ENCODE measurements at places on chromosomes 11 and 22.

DNA sequence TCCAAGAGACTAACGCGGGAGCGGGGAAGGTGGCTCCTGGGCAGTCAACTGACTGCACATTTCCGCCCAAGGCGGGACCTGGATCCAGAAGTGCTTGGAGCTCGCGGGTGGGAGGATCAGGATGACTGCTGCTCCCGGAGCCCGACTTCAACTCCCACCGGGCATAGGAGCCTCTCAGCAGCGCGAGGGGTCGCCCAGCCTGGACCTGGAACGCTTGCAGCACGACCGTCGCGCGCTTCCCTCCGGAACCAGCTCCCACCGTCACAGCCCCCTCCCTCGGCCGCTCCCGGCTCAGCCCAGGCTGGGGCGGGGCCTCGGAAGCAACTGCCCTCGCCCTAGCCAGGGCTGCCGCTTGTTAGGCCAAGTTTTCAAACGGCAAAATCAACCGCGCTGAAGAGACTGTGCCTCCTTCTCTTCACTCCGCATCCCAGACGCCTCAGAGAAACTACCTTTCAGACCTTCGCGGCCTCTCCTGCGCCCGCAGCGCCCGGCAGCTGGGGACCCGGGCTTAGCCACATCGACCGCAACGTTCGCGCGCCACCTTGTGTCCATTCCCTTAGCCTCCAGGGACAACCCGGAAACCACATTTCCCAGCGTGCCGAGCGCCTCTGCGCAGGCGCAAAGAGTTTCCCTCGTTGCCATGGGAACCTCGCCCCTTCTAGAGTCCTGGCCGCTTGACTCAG is 14.0 kb downstream of the SSH3 start:
- DNase-seq, result peak; percentile 96

GRCh38 chr11:12526789-12527188 is 147.4 kb upstream of the TEAD1 start:
- DNase-seq, result peak; percentile 47

DNA sequence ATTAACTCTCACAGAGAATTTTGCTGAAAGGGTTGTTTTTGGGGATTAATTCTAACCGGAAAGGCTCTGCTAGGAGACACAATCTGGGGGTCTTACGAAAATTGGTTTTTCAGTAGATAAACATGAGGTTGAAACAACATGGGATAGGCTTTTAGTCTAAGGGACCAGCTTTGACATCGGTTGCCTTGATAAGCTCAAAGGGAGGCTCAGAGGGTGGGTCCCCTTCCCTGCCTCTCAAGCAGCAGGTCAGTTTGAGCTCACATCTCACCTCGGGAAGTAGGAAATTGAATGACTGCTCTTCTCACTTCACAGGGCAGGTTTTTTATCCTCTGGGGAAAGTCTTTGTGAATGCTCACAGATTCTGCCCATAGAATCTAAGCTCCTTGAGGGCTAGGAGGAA is 70.2 kb upstream of the KIRREL3 start:
- DNase-seq, result no peak

DNA sequence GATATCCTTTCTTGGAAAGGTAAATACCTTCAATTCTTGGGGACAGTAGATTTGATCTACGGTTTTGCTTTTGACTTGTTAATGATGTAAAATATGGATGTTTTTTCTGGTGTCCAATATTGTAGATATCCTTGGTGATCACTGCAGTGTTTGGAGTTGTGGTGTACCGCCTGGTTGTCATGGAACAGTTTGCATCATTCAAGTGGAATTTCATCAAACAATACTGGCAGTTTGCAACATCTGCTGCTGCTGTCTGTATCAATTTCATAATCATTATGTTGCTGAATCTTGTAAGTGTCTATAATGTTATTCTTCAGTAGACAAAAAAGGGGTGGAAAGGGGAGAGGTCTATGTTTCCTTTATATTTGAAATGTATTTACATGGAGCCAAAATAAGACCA is 27.4 kb upstream of the MUC15 start:
- DNase-seq, result no peak

GRCh38 chr22:32880061-32880460 is 78.6 kb downstream of the TIMP3 start:
- DNase-seq, result no peak

GRCh38 chr11:75500742-75501141 is 25.0 kb downstream of the GDPD5 start:
- no peak for DNase-seq

DNA sequence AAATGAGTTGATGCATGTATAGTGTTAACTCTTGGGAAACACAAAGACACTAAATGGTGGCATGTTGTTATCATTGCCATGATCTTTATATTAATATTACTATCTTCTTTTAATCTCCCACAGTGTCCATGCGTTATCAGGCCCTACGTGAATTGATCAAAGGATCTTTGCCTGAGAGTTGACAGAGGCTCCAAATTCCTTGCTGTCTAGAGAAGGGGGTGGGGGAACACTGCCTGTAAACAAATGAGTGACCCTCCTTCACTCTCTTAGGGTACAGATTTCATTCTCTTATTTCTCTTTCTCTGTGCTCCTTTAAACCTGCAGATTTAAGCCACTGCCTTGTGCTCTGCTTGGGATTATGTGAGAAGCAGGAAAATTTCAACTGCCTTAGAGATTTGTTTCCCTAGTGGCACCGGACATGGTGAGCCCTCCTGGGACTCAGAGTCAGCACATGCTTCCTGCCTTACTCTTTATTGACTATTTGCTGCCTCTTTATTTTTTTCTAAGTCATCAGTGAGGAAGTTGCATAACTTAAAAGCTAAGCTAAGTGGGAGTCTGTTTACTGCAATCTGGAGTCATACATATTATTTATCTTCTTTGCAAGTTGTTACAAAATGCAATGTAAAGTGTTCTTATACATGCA is 122.9 kb downstream of the MAML2 start:
- DNase-seq, result no peak

GRCh38 chr11:85718991-85719807 is 33.2 kb upstream of the CCDC89 start:
- peak; percentile 85 for DNase-seq

DNA sequence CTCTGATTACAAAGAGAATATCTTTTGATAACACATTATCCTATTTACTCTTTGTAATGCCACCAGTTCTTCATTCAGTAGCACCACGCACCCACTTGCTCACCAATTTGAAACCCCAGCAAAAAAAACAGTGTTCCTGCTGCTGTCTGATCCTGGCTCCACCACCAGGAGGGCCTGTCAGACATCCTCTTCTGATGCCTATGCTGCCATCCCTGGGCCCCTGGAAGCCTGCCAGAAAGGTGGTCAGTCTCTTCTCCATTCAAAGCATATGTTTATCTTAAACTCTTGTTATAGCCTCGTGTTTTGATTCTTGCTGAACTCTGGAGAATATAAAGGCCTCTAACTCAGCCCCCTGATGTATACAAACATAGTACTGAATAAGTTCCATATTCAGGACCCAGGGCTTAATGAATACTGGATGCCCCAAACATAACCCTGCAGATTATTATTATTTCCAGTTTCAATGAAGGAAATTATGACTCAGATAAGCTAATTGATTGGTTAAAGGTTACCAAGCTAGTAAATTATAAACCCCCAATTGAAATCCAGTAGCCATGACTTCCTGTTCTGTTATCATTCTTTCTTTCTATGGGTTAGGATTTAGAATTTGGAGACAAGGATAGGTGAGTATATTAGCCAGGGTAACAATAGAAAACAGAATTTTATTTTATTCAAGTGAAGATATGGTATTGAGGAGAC is 116.7 kb downstream of the NTM start:
- DNase-seq, result no peak

DNA sequence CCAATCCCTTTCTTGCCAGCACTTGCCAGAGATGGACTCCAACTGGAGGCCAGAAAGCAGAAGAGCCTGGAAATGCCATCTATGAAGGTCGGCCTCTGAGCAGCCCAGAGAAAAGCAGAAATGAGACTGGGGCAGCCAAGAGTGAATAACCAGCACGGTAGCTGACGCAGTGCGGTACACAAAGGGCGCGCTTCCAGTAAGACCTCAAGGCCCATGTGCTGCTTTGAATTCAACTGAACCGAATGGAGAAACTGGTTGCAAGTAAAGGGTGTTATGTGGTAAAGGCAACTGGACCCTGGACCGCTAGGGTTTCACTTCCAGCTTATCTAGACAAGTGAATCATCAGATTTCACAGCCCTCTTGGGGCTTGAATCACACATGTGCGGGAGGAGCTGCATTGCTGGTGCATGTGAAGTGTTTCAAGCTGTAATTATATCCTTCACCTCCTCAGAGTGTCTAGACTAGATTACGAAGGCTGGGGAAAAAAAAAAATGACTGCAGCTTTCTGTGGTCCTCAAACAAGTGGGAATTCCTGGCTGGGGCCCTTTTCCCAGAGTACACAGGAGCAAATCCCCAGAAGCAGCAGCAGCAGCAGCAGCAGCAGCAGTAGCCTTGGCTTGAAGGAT is 128.9 kb downstream of the CCDC34 start:
- DNase-seq, result peak; percentile 57

- no peak for DNase-seq
Observed at GRCh38 chr11:10439351-10439750, 15.7 kb upstream of the AMPD3 start.

GRCh38 chr22:49446145-49446758 is 381.4 kb downstream of the BRD1 start:
- DNase-seq, result no peak

GRCh38 chr11:68049509-68050370 is 10.9 kb downstream of the TCIRG1 start:
- DNase-seq, result no peak

GRCh38 chr11:93143186-93143585 is 54.6 kb downstream of the SLC36A4 start:
- DNase-seq, result no peak

GRCh38 chr11:65504674-65505465 is 6.0 kb downstream of the MALAT1 start:
- DNase-seq, result no peak

DNA sequence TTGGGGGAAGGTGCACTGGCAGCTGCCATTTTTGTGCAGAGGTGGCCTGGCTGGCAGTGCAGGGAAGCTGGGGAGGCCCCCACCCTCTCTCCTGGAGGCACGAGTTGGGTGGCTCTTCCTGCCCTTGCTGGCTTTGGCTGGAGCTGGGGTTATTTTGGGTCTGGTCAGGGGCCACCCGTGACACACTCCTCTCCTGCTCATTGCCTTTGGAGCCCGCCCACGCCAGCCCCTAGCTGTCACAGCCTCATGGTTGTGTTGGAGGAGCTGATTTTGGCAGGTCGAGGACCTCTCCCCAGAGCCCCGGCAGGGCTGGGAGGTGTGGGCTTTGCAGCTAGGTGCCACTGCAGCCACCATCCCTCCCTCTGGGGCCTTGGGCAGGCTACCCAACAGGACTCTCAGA is 21.5 kb downstream of the FBLN1 start:
- DNase-seq, result no peak

- no peak for DNase-seq
Observed at GRCh38 chr11:75386942-75387630, 12.2 kb upstream of the RPS3 start.

DNA sequence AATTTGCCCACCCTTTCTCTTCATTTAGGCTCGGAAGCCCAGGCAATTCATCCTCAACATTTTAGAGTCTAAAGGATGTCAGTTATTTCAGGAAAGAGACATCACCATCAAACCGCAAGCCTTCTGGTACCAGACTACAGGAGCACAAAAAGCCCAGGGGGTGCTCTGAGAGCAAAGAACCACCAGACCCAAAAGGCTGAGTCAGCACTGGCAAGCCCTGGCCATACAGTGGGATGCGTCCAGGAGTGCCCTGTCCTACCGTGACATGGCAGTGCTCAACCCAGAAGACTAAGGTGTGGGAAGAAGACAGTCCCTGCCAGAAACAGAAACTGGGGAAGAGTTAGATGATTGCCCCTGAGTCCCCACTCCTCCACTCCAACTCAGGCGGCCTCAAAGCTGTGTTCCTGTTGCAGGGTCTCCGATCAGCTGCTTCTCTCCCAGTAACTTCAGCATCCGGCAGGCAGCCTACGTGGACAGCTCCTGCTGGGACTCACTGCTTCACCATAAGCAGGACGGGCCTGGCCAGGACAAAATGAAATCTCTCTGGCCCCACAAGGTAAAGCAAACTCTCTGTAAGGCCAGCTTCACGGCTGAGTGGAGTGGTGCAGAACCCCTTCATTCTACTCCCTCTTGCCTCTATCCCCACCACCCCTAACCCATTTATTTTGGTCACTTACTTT is 1.5 kb downstream of the PANX3 start:
- no peak for DNase-seq

GRCh38 chr22:44571566-44572413 is 73.8 kb upstream of the RTL6 start:
- no peak for DNase-seq

DNA sequence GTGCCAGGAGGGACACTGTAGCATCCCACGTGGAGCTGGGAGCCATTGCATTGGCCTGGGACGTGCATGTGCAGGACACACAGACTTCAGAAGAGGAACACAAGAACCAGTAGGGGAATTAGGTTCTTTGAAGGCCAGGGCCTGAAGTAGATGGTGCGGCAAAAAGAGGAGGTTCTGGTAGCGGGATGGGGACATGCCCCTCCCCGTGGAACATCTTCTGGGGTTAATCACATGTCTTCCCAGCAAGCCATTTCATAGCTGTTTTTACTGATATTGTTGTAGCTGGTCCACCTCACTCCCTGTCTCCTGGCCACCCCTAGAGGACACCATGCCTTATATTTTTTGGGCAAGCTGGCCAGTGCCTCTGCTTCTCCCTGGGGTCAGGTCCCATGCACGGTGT is 74.3 kb downstream of the SCN3B start:
- no peak for DNase-seq

DNA sequence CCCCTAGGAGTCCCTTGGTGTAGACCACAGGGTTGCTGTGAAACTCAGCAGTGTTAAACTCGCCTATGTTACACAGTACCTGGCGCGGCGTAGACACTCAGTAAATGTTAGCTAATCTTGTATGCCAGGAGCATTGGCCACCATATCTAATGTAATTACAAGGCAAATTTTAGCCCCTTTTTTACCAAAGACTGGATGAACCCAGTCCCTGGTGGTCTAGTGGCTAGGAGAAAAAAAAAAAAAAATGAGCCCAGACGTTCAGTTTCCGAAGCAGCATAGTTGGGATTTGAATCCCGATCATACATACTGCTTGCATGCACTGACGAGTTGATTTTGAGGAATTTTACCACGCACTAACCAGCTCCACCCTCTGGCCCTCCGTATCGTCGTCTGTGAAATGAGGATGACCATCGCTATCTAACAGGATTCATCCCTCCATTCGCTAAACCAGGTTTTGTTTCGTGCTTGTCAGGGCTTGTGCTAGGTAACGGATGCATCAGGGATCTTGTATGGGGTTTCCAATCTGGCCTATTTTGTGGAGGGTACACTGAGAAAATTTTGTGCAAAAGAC is 688 bp downstream of the PTS start:
- DNase-seq, result no peak
